ENCODE measurements at places on chromosomes 3 and 15.
A peak's percentile ranks its signal among the peaks of the same experiment; 100 is the strongest.

GRCh38 chr3:52126036-52126435 is 28.2 kb downstream of the POC1A start:
- no peak for DNase-seq

DNA sequence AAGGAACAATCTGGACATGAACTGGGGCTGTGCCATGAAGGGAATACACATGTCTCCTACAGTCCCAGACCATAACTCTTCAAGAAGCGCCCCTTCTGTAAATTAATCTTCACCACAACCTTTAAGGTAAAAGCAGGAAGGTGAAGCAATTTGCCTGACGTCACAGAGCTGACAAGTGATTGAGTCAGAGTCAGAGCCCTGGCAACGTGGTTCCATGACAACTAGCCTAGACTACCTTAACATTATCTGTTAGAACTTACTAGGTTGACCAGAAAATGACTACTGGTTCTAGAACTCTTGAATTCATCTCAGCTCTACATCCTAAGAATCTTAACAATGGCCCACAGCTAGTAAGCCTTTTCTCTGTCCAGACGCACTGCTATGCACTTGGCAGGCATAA is 124.6 kb downstream of the NTRK3 start:
- DNase-seq: no peak

GRCh38 chr15:63999177-63999576 is 47.1 kb downstream of the DAPK2 start:
- DNase-seq: no peak

DNA sequence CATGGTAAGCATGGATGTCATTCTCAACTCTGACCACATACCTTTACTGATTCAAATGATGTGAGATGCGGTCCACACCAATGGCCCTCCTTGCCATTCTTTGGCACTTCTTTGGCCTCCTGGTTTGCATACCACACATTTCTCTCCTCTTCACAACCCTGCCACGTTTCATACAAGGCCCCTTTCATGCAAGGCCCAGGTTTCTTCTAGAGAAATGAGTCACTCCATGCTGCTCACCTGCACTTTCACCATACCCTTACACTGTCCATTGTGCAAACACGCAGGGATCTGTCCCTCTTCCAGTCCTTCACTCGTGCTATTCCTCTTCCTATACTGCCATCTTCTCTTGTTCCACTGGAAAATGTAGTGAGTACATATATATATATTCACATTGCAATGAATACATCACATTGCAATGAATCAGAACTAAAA is 24.4 kb upstream of the SLC24A5 start:
- no peak for DNase-seq

GRCh38 chr3:181839916-181840297 is 128.2 kb downstream of the SOX2 start:
- DNase-seq: no peak

GRCh38 chr3:132236701-132237651 is 80.2 kb upstream of the ACP3 start:
- DNase-seq: no peak

DNA sequence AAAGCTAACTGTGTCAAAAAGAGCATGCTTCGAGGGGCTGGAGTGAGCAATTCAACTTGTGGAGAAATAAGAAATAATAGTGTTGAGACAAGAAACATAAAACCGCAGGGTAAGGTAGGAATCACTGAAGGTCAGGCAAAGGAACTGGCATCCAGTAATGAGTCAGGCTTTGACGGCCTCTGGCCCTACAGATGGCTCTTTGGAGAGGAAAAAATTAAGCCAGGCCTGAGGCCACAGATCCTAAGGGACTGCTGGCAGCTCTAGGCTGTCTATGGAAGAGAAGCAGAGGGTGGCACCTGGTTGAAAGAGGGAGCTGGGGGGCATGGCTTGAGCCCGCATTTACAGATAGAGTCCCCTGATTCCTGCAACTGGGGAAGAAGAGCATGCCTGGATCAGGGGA is 28.6 kb upstream of the ZSCAN2 start:
- DNase-seq: no peak

DNA sequence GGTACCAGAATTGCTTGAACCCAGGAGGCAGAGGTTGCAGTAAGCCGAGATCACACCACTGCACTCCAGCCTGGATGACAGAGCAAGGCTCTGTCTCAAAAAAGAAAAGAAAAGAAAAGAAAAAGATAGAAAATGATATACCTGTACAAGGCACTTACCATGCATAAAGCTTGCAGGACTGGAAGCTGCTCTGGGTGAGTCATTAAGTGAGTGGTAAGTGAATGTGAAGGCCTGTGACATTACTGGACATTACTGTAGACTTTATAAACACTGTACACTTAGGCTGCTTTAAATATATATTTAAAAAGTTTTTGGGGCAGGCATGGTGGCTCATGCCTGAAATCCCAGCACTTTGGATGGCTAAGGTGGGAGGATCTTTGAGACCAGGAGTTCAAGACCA is 99.2 kb downstream of the SLMAP start:
- DNase-seq: no peak

- DNase-seq: no peak
Measured at GRCh38 chr15:61827131-61827530, 233.1 kb downstream of the VPS13C start.

DNA sequence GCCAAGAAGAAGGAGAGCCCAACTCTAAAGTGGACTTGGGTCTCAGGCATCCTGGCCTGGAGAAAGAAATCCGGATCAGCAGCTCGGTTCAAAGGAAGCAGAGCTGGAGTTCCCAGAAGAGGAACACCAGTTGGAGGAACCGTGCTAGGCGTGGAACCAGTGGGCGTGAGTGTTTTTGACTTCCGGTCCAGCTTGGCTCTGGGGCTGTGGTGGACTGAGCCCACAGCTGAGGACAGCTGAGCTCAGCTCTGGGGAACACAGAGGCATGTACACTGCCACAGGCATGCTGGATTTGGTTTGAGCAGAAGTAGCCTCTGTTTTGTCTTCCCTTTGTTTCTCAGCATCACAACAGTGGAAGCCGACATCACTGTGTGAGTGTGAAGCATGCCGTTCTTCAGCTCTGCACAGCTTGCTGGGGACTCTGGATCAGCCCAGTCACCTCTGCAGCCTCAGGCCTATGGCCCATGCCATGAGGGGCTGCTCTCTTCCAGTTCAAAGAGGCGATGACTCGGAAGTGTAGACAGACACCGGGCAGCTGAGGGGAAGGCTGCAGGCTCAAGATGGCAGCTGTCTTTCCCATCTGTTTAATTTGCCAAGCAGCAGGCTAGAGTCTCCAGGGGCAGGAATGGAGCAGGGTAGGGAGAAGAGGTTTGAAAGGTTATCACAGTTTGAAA is 185.8 kb upstream of the UBE3A start:
- DNase-seq: peak; percentile 73

GRCh38 chr15:87707071-87707470 is 549.5 kb downstream of the NTRK3 start:
- DNase-seq: peak; percentile 86

DNA sequence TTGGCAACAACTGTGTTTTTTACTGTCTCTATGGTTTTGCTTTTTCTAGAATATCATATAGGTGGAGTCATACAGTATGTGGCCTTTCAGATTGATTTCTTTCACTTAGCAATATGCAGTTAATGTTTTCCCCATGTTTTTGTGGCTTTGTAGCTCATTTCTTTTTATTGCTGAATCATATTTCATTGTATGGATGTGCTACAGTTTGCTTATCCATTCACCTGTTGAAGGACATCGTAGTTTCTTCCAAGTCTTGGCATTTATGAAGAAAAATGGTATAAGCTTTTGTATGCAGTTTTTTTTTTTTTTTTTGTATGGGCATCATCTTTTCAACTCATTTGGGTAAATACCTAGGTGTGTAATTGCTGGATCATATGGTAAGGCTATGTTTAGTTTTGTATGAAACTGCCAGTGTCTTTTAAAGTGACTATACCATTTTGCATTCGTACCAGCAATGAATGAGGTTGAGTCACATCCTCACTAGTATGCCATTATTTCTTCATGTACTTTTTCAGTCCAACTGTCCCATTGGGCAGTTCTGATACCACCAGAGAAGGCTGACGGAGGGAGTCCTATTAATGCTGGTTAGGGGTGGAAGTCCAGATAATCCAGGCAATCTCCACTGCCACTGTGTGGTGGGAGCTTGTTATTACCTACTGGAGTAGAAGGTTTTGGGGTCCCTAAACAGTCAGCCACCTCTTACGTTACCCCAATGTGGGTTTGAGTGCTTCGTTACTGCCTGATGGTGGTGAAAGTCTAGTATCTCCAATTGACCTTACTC is 210.5 kb downstream of the DOCK3 start:
- DNase-seq: peak; percentile 45

DNA sequence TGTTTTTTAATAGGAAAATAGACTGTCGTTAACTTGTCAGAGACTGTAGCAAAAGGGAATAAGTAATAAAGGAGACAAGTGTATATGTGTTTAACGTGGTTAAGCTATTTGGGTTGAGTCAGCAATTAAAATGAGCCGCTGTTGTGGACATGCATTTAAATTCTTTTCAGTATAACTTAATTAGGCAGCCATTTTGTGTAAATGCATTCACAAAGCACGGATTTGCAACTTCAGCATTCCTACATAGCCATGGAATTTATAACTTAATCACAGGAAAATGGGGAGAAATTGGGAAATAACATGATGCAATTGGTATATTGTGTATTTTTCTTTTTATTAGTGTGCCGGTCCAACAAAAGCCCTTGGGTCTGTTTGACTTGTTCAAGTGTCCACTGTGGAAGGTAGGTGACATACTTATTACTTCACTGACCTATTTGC is 27.9 kb downstream of the USP3 start:
- no peak for DNase-seq

DNA sequence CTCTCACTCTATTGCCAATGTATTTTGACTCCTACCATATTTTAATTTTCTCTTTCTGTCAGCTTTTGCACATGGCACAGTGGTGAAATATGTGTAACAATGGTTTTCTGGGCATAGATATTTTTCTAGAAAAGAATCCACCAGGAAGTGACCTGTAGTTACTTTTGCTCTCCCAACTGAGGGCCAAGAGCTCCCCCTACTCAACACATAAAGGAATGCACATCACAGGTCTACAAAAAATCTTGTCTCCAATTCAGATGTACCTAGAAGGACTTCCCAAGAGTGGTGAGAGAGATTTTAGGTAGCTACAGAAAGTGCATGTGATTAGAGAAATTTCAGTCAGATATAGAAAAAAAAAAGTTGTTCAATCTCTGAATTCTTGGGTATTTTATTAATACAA is 15.6 kb downstream of the CPA3 start:
- DNase-seq: peak; percentile 13

DNA sequence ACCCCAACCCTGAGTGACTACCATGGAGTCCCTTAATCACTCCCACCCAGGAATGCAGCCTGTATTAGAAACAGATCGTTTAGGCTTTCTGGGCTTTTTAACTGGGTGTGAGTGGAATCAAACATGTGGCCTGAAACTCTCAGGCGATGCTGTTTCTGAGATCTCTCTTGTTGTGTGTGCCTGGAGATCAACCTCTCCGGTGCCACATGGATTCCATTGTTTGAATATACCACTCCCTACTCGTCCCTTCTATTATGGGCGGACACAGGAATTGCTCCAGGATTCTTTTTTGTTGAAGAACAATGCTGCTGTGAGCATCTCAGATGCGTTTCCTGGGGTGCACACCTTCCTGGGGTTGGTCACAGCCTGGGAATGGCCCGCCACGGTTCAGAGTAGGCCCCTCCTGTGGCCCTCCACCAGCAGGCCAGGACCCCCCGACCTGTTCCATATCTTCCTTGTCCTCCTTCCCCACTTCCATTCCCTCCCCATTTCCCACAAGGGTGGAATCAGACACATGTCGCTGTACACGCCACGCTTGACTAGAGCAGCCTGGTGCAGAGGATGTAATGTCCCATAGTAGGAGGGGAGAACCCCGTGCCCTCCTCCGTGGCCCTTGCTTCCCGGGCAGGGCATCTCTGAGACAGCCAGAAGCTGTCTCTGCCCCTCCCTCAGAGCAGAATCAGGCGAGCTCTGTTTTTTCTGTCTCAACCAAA is 36.4 kb upstream of the PRR23E start:
- DNase-seq: peak; percentile 42

DNA sequence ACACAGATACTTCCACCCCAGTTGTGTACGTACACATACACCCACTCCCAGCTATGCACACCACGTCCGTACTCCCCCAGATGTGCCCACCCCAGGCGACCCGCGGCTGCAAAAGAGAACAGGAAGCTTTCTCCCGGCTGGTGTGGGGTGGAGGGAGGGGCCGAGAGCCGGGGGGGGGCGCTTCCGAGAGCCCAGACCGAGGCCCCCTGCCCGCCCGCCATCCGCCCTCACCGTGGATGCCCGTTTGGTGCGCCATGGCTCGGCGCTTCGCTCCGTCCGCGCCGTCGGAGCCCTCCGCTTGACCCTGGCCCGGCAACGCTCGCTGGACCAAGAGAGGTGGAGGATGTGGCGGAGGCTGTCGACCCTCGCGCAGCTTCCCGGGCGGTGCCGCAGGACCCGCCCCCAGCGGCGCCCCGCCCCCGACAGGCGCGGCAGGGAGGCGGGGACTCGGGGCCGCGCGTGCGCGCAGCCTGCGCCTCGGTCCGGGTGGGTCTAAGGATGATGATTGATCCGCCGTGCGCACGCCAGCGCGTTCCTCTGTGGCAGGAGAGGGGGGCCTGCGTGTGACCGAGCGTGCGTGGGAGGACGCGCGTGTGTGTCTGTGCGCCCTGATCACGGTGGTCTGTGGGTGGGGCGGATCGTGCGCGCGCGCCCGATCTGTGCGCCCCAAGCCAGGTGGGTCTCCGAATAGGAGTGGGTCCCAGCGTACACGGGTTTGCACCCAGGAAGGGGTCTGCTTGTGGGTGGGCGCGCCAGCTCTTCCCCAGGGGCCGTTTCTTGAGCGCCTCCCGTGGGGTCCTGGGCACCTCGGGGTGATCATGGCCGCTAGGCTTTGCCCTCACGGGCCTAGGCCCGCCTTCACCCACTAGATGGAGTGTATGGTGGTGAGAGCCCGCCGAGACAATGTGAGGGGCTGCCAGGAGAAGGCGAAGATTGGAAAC is at the start of gene TWF2:
TWF2 (minus strand) TSS at position 398 of the 941 bp plus-strand sequence; CDS start at position 256, 142 bp downstream.
- peak; percentile 79 for DNase-seq

DNA sequence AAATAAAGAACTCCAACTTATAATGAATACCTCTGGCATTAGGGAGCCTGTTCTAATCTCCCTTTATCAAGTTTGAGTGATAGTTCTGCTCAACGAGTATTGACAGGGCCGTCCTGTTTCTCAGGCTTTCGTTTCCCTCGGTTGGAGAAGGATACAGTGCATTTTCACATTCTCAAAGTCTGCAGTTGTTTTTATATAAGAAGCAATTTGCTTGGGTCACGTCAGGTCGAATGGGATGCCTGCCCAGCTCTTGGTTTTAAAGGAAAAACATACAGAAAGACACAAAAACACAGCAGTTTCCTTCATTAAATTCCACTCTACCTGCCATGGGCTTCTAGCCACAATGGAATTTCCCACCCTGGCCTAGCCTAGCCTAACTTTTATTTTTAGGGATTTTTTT is 366.3 kb downstream of the TIGIT start:
- no peak for DNase-seq

DNA sequence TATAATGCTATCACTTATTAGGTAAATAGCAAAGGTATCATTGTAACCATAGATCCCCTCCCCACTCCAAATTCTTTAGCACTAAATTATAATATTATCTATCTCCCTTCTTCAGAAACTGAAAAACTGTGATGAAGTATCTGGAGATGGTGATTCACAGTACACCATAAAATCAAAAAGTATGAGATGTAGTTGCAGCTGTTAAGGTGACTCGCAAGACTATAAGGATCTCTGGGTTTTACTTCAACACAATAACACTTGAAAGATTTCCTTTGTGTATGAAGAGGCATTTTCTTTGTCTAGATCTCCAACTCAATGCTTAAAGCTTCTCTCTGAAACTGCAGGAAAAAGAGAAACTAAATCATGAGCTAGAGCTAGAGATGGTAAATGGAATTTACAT is 46.9 kb downstream of the IFT57 start:
- no peak for DNase-seq
